Aorta (tissue), 5 donors: ENCODE measurements at places on chromosomes 4 and X.

- no peak for DNase-seq
- H3K27me3 ChIP-seq: no peaks in the 10 kb centered on the region
- H3K4me3 ChIP-seq: peak overlapping the region; percentile 38
- H3K4me1 ChIP-seq: no peaks in the 10 kb centered on the region
Measured at GRCh38 chr4:986428-986878, 391 bp upstream of the IDUA start.

DNA sequence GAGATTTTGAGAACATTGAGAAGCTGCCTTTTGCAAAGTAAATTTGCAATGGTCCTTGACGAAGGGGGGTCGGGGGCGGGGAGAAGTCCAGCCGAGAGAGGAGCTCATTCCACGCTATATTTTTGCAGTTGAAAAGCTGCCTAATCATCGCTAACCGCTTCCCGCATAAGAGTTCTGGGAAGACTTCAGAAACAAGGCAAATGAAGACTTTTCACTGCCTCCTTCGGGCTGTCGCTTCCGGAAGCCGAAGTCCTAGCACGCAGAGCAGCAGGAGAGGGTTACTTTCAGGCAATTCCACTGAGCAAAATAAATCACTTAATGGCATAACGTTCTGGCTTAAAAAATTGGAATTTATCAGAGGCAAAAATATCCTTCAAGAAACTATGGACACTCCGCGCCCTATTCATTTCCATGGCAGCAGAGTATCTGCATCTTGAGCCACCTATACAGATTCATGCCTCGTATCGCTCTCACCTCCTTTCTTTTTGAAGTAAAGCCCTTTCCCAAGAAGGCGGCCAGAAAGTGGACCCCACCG is 2.6 kb upstream of the LRAT start:
- no peaks in the 10 kb centered on the region for H3K36me3 ChIP-seq
- no peak overlapping the region for H3K4me3 ChIP-seq
- no peak for DNase-seq
- no peaks in the 10 kb centered on the region for H3K27me3 ChIP-seq
- H3K4me1 ChIP-seq: no peaks in the 10 kb centered on the region
- H3K27ac ChIP-seq: no peak overlapping the region

DNA sequence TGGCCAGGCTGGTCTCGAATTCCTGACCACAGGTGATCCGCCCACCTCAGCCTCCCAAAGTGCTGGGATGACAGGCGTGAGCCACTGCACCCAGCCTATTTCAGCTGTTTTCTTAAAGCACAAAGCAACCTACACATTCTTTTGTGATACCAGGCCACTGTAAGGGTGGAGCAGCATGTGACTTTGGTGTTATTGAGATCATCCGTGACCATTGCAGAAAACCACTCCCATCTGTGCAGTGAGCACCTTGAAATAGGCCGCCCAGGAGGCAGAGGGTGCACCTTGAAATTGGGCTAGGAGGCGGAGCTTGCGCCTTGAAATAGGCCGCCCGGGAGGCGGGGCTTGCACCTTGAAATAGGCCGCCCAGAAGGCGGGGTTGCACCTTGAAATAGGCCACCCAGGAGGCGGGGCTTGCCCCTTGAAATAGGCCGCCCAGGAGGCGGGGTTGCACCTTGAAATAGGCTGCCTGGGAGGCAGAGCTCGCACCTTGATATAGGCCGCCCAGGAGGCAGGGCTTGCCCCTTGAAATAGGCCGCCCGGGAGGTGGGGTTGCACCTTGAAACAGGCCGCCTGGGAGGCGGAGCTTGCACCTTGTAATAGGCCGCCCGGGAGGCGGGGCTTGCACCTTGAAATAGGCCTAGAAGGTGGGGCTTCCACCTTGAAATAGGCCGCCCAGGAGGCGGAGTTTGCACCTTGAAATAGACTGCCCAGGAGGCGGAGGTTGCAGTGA is 9.0 kb upstream of the SLC25A6 start:
- H3K4me3 ChIP-seq: no peak overlapping the region
- DNase-seq: peak; percentile 52

GRCh38 chr4:140115140-140115539 is 38.8 kb downstream of the MAML3 start:
- no peak for DNase-seq
- H3K36me3 ChIP-seq: no peaks in the 10 kb centered on the region
- no peak overlapping the region for H3K4me3 ChIP-seq
- H3K4me1 ChIP-seq: no peaks in the 10 kb centered on the region
- H3K27ac ChIP-seq: no peak overlapping the region
- no peaks in the 10 kb centered on the region for H3K27me3 ChIP-seq

DNA sequence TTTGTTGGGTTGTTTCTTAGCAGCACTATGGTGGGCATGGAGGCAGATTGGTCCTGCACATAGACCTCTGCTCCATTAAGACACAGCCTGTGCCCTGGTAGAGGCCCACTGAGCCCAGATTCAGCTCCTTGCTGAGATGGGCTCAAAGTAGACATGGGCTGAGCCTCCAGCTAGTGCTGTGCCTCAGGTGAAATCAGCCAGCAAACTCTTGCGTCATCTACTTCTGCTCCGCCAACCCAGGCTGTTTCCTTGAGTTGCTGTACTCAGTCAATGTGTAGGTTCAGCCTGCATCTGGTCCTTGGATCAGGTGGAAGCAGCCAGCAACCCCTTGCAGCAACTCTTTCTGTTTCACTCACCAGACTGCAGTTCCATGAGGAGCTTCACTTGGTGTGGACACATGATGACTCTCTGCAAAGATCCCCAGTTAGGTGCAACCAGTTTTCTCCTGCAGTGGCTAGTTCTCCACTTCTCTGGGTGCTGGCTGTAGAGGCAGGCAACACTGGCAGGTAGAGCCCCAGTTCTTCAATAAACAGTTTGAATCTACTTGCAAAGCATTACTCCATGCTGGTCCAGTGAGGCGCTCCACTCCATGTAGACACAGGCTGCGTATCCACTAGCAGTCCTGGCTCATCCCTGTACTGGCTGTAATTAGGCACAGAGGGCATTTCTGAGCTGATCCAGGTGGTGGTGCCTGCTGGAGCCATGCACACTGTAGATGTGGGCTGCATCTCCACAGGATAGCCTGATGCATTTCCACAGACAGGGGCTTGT is 199.0 kb upstream of the MAMLD1 start:
- H3K4me3 ChIP-seq: no peak overlapping the region
- peaks cover 3% of the 10 kb centered on the region for H3K4me1 ChIP-seq
- no peaks in the 10 kb centered on the region for H3K36me3 ChIP-seq

GRCh38 chrX:11341274-11342201 is 48.3 kb downstream of the AMELX start:
- H3K4me3 ChIP-seq: no peak overlapping the region
- no peaks in the 10 kb centered on the region for H3K36me3 ChIP-seq
- H3K27me3 ChIP-seq: no peaks in the 10 kb centered on the region
- DNase-seq: peak; percentile 86

DNA sequence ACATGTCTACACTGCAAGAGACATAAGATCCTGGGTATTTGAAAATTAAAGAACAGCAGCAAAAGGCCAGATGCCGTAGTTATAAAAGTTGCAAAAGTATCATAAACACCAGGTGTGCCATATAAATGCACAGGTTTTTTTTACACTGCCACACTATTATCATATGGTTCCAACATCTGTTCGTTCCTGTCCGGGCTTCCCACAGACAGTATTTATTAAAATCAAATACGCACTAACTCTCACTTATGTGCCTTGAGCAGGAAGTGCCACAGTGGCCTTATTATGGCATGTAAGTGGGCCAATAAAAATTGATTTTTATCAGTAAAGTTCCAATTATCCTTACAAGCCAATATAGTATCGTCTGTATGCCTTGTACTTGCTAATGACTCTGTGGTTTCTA is 873.2 kb downstream of the RPA4 start:
- no peaks in the 10 kb centered on the region for H3K27me3 ChIP-seq
- no peak for DNase-seq
- H3K27ac ChIP-seq: no peak overlapping the region
- H3K4me1 ChIP-seq: no peaks in the 10 kb centered on the region
- no peaks in the 10 kb centered on the region for H3K36me3 ChIP-seq

GRCh38 chr4:106369456-106370060 is 980 bp upstream of the GIMD1 start:
- no peak overlapping the region for H3K27ac ChIP-seq
- H3K4me1 ChIP-seq: peaks cover 10% of the 10 kb centered on the region
- no peaks in the 10 kb centered on the region for H3K27me3 ChIP-seq
- no peak overlapping the region for H3K4me3 ChIP-seq
- DNase-seq: no peak
- H3K36me3 ChIP-seq: no peaks in the 10 kb centered on the region

DNA sequence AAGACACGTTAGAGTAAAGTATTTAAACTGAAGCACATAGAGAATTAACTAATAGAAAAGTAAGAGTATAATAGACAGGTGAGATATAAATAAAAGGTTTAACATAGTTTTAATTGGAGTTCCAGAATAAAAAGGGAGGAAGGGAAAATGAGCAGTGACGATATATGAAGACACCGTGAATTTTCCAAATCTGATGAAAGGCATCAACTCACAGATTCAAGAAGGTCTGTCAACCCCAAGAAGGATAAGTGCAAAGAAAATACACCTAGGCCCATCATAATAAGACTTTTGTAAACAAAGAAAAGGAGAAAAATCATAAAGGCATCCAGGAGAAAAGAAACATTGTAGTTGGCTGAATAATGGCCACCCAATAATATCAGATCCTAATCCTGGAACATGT is 43.9 kb upstream of the RAP2C start:
- no peak overlapping the region for H3K4me3 ChIP-seq
- no peak for DNase-seq
- H3K27ac ChIP-seq: no peak overlapping the region
- H3K27me3 ChIP-seq: no peaks in the 10 kb centered on the region

- peak; percentile 86 for DNase-seq
- no peaks in the 10 kb centered on the region for H3K27me3 ChIP-seq
- H3K4me1 ChIP-seq: peaks cover 2% of the 10 kb centered on the region
- H3K36me3 ChIP-seq: no peaks in the 10 kb centered on the region
Measured at GRCh38 chr4:155667568-155668511, 1.2 kb downstream of the GUCY1A1 start.

GRCh38 chr4:24809376-24809775 is 14.0 kb downstream of the SOD3 start:
- H3K4me3 ChIP-seq: no peak overlapping the region
- H3K4me1 ChIP-seq: peaks cover 3% of the 10 kb centered on the region
- H3K27ac ChIP-seq: peak overlapping the region; percentile 23
- peaks cover 2% of the 10 kb centered on the region for H3K36me3 ChIP-seq

GRCh38 chrX:101210630-101211029 is 9.0 kb upstream of the DRP2 start:
- no peak for DNase-seq
- H3K27me3 ChIP-seq: no peaks in the 10 kb centered on the region
- H3K4me1 ChIP-seq: no peaks in the 10 kb centered on the region

DNA sequence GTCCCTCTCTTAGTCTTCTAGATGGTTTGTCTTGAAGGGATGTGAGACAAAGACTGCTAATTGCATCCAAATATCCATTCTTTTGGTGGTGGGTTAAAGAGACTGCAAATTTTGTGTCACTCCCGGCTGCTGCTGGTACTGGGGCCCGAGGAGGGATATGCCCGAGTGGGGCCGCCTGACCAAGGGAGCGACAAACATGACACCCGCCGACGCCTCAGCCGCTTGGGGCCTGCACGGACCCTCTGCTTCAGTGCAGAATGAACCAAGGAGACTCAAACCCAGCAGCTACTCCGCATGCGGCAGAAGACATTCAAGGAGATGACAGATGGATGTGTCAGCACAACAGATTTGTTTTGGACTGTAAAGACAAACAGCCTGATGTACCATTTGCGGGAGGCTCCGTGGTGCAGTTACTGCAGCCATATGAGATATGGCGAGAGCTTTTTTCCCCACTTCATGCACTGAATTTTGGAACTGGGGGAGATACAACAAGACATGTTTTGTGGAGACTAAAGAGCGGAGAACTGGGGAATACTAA is 13.6 kb upstream of the ARX start:
- no peak overlapping the region for H3K27ac ChIP-seq
- no peaks in the 10 kb centered on the region for H3K4me1 ChIP-seq
- H3K27me3 ChIP-seq: no peaks in the 10 kb centered on the region
- no peak overlapping the region for H3K4me3 ChIP-seq
- DNase-seq: no peak
- H3K36me3 ChIP-seq: no peaks in the 10 kb centered on the region

DNA sequence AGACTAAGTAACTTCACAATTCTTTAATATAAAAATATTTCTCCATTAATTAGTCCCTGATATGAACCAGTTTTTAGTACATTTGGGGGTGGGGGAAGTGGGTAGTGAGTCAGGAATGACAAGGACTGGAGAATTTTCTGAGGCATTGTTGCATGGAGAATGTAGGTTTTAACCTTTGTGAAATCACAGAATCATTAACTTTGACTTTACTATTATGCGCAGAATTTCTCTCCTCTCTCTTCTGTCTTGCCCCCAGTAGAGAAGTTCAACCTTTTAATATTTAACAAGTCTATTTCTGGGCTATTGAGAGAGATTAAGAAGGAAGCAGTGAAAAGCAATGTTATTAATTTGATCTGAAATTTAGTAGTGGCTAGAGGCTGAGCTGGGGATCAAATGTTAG is 597.0 kb downstream of the PCDH18 start:
- no peak for DNase-seq
- no peak overlapping the region for H3K4me3 ChIP-seq
- no peaks in the 10 kb centered on the region for H3K36me3 ChIP-seq
- H3K27ac ChIP-seq: no peak overlapping the region

- H3K27ac ChIP-seq: no peak overlapping the region
- H3K27me3 ChIP-seq: no peaks in the 10 kb centered on the region
- DNase-seq: no peak
Measured at GRCh38 chr4:154349829-154350228, 141.8 kb downstream of the DCHS2 start.

- no peaks in the 10 kb centered on the region for H3K27me3 ChIP-seq
- no peaks in the 10 kb centered on the region for H3K4me1 ChIP-seq
- H3K4me3 ChIP-seq: no peak overlapping the region
- no peaks in the 10 kb centered on the region for H3K36me3 ChIP-seq
Measured at GRCh38 chr4:89420507-89420906, 112.9 kb upstream of the GPRIN3 start.

DNA sequence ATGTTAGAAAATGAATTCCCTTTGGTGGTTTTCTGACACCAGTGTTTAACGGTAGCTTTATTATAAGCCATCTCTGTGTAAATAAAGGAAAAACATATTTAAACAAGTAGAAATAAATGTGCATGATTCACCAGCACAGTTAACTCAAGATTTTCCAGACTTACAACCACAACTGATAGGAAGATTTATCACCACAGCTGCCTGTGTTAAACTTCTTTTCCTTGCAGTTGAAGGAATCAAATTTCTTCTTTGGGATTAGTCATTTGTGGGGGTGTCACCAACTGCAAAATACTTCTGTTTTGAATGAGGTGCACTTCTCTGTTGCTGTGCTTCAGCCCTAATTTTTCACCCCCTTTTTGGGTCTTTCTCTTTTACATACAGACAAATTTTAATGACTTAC is 128.1 kb upstream of the STK26 start:
- no peaks in the 10 kb centered on the region for H3K36me3 ChIP-seq
- peaks cover 4% of the 10 kb centered on the region for H3K27me3 ChIP-seq
- no peak overlapping the region for H3K4me3 ChIP-seq
- no peak overlapping the region for H3K27ac ChIP-seq
- H3K4me1 ChIP-seq: no peaks in the 10 kb centered on the region
